GM23338 (cell line): ENCODE measurements at places on chromosomes 3 and 15. TPM values are rescaled to one million over a fixed set of nuclear protein-coding genes. Genes with fewer than 3 reads are reported as not detected.

DNA sequence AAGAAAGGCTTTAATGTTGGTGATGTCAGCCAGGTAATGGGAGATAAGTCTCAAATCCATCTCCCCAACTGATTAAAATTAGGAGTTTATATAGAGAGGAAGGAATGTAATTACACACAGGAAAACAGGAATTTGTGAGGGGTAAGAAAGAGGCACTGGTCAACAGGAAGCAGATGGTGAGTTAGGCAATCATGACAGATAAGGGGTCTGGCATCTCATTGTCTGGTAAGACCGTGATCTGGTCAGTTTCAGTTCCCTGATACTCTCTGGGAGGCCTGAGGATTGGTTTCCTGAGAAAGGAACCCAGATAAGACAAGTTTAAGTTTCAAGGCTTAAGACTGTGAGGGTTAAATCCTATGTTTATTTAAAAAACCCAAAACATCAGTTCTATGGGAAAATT lies 414.7 kb upstream of the ARRDC4 start:
- DNase-seq: no peak

DNA sequence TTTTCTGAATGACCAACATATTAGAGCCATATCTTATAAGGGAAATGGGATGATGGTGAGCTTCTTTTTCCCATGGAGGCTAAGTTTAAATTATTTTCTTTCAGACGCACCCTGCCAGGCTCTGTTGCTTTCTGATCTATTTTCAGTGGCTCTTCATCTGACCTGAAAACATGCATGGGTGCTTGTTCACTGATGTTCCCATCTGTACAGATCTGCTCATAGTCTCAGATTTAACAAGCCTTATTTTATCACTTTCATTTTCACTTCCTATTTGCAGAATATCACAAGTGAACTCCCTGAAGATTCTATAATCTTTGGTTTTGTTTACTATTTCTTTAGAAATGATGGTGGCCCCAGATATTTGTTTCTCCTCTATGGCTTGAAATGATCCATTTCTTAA lies 31.1 kb upstream of the SUCLG2 start:
- DNase-seq: no peak

GRCh38 chr3:108117241-108117775 lies 26.5 kb upstream of the CD47 start:
- no peak for DNase-seq

DNA sequence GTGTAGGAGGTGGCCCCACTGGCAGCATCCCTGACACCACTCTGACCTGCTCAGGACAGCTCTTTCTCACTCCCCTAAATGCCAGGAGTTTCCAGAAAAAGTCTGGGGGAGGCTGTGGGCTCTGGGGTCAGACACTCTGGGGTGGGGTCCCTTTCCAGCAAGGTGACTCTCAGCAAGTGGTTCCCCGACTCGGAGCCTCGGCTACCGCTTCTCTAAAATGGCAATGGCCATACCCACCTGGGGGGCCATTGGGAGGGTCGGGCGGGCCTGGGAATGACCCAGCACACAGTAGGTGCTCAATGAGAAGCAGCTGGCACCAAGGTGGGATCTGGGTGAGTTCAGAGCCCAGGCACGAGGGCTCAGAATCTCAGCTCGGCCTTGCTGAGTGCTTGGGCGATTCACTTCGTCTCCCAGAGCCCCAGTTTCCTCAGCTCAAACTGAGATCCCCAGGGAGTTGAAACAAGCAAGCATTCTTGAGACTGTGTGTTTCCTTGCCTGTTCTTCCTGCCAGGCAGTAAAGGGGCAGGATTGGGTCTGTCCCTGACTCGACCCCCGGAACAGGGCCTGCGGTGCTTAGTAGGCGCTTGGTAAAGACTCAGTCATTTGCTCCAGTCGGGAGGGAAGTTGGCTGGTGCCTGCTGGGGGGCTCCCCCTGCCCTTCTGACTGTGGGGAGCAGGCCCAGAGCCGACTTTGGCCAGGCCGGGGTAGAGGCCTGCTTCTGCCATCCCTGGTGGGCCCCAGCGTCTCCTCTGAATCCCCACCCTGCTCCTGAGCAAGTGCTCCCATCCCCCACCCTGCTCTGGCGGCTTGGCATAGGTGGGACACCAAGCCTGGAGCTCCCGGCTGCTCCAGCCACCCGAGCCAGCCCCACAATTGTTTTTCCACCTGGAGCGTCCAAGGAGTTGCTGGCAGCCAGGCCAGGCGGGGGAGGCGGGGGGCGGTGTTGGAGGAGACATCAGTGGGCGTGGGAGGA lies 32.9 kb upstream of the FBLN2 start:
- DNase-seq: no peak

DNA sequence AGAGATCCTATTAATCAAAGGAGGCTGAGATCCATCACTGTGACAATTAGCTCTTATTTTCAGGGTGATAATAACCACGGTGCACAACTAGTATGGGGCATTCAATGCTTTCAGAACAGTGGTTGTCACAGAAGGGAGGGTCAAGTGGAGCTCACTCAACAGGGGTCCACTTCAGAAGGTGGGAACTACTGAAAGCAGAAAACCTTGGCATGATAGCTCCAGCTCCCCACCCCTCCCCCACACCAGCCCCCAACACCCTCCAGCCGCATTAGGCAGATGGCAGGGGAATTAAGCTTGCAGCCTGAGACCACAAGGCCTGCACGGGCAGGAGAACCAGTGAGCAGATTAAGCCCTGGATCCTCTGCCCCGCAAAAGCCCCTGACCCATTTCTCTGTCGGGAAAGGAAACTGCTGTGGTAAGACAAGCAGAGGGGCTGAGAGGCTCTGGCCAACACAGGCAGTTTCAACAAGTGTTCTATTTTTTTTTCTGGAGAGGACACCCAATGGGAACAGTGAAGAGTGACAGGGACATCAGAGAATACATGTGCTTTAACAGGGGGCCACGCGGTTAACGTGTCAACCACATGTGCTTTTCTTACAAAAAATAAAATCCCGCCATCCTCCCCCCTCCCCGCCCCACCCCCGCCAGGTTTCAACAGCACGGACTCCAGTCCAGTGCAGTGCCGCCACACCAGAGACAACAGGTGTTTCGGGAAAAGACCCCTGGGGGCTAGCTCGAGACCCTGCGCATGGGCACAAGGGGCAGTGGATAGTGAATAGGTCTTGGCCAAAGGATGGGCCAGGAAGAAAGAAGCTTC lies 997 bp downstream of the FYCO1 start:
- DNase-seq: peak; percentile 30

- no peak for DNase-seq
Measured at GRCh38 chr3:187831125-187832051, 86.1 kb upstream of the BCL6 start.

DNA sequence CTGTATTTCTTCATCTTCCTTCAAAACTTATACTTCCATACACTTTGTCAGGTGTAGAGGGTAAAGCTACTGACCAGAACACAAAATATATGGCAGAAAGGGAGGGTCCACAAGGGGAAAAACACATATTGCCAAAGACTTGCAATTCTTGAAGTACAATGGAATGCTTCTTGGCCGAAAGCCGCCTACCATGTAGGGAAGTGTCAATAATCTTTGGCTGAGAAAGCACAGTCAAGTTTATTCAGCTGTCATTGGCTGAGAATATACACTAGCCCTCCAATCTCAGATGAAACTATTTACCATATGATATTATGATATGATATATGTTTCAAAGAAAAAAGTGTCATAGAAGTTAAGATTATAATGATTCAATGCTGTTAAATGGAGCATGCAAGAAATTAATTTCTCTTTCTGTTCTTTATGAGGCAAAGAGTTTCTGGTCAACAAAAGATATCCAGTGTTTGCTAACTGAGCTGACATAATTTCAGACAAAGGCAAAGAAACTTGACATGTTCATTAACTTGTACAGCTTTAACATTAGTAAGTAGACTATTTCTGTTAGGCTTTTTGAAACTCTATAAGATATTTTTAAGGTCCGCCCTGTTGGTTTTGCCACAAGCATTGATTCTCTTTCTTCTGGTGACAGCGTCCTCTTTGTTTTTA lies 89.0 kb upstream of the LPP start:
- DNase-seq: no peak

Gene PLSCR5
- total RNA-seq: not detected in 2 replicates
